Activated CD8-positive, alpha-beta memory T cell treated with anti-CD3 and anti-CD28 coated beads, Interleukin-2, amount 10 ng/mL, durations not matched to agents 7 days and 5 days (primary cell): ENCODE measurements at places on chromosomes 7 and 10. TPM values are rescaled to one million over a fixed set of nuclear protein-coding genes. Genes with fewer than 3 reads are reported as not detected.

GRCh38 chr10:95245425-95246055, 45.3 kb downstream of the PDLIM1 start:
- H3K4me3 ChIP-seq: peak overlapping the region; percentile 24
- H3K36me3 ChIP-seq: peaks cover 2% of the 10 kb centered on the region
- peaks cover 37% of the 10 kb centered on the region for H3K4me1 ChIP-seq
- peak; percentile 61 for DNase-seq

DNA sequence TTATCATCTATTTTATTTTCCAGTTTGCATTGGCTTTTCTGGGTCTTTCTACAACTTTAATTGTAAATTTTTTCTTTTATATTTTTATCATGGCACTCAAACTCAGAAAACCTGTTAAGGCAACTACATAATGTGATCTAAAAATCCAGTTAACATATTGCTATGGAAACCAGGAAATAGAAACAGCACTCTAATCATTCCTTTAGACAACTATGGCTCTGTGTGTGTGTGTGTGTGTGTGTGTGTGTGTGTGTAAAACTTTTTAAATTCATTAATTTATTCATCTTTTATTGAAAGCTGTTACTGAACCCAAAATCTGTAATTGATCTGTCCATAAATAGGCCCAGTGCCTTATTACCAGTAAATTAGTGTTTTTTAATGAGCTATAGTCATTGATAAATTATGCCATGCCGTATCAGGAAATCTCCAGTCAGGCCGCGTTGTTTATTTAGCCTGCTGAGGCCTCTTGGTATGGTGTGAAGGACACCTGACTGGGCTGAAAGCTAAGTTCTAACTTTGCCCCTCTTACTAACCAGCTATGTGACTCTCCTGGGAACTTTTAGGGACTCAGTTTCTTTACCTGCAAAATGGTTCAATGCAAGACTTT, 1.5 kb upstream of the MET start:
- H3K4me3 ChIP-seq: no peak overlapping the region
- peaks cover 8% of the 10 kb centered on the region for H3K4me1 ChIP-seq
- no peak for DNase-seq
- no peaks in the 10 kb centered on the region for H3K36me3 ChIP-seq
- no peak overlapping the region for H3K27ac ChIP-seq

CAMK1D gene
- total RNA-seq: 2.8 TPM

DNA sequence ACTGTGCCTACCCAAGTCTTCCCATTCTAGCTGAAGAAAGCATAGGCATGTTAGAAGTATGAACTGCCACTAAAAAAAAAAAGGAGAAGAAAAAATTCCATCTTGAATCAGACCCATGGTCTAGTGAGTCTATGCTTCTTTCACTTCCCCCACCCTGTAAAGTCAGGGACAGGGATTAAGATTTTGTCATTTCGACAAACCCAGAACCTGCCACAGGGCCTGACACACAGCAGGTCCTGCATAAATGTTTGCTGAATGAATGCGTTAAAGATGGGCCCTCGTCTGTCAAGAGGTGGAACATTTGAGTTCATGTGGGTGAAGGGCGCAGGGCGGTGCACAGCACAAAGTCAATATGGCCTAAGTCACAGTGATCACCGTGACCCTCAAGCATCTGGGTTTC, 4.9 kb downstream of the HIPK2 start:
- no peaks in the 10 kb centered on the region for H3K27me3 ChIP-seq
- H3K4me1 ChIP-seq: peaks cover 70% of the 10 kb centered on the region
- peaks cover 6% of the 10 kb centered on the region for H3K36me3 ChIP-seq
- H3K27ac ChIP-seq: no peak overlapping the region
- no peak for DNase-seq

DNA sequence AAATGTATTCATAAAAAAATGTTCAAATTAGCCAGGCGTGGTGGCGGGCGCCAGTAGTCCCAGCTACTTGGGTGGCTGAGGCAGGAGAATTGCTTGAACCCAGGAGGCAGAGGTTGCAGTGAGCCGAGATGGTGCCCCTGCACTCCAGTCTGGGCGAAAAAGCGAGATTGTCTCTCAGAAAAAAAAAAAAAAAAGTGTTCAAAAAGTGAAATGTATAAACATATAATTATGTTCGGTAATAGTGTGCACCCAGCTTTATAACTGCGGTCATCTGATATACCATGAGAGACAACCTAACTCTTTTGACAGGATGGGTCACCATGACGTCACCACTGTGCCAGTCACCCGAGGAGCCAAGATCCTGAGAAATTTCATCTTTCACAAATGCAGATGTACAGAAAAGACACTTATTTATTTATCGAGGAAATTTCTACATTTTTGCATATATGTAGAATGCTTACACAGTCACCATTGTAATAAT, 594 bp upstream of the RP9 start:
- no peak overlapping the region for H3K27ac ChIP-seq
- DNase-seq: no peak
- H3K36me3 ChIP-seq: no peaks in the 10 kb centered on the region
- peaks cover 27% of the 10 kb centered on the region for H3K27me3 ChIP-seq

RADIL gene
- total RNA-seq: 0.12 TPM

DNA sequence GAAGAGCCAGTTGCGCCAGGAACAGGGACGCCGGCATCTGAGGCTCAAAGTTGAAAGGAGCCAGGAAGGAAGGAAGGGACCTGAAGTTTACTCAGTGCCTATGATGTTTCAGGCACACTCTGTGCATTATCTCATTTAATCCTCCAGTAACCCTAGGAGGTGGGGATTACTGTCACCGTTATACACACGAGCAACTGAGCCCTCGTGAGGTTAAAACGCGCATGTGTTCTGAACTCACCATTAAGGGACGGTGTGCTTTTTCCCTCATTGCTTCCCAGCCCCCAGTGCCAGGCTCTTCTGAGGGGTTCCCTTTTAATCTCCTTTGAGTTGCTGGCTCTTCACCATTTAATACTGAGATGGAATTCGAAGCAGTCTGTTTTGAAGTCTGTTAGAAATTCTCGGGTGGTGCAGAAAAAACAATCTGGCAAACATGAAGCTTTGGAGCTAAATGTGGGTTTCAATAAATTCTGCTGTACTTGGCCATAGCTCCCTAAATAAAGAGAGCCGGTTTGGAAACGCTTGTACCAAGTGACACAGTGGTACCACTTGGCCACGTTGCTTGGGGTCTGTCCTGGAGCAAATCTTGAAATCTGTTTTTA, 102.2 kb downstream of the TAX1BP1 start:
- no peaks in the 10 kb centered on the region for H3K27me3 ChIP-seq
- no peak overlapping the region for H3K27ac ChIP-seq
- H3K36me3 ChIP-seq: no peaks in the 10 kb centered on the region

GRCh38 chr10:103316087-103316486, 34.9 kb downstream of the PCGF6 start:
- H3K36me3 ChIP-seq: peaks cover 22% of the 10 kb centered on the region
- H3K4me3 ChIP-seq: no peak overlapping the region
- H3K4me1 ChIP-seq: no peaks in the 10 kb centered on the region

DNAJC12 gene
- total RNA-seq: 40.8 TPM

DNA sequence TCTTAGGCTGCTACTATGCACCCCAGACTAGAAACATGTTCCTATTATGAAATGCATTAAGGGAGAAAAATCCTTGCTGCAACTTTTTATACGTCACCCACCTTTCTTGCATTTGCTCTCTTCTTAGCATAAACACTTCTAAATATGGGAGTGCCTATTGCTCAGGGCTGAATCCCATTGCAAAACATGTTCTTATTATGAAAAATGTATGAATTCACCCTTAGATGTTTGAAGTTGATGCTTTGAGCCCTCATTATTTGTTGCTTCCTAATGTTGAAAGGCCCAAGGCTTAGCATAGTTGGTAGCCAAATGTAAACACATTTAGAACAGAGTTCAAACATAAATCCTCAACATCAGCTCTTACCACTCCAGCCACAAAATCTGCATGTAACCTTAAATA, 52.8 kb downstream of the BMPER start:
- H3K4me1 ChIP-seq: no peaks in the 10 kb centered on the region
- no peak overlapping the region for H3K27ac ChIP-seq
- no peaks in the 10 kb centered on the region for H3K36me3 ChIP-seq
- H3K4me3 ChIP-seq: no peak overlapping the region

DNA sequence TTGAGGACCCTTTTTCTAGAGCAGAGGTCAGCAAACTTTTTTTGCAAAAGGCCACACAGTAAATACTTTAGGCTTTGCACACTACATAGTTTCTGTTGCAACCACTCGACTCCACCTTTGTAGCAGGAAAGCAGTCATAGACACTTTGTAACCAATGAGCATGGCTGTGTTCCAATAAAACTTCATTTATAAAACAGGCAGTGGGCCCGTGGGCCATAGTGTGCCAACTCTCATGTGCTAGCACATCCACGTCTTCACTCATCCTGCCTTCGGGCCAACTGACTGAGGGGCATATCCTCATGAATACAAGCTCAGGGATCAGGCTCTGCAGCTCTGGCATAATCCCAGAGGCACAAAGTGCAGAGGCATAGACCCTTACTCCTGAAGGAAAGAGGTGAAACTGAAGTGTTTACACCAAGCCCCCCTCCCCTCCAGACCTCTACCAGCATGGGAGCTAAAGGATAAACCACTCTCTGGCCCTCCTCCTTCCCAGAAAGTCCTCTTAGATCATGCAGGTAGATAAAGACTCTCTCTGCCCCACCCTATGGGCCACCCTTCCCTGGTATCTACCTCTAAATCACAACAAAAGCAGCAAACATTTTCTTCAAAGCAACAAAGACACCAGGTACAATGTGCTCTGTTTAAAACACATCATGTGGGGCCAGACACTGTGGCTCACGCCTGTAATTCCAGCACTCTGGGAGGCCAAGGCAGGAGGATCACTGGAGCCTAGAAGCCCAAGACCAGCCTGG, 71.0 kb downstream of the DLG5 start:
- H3K27me3 ChIP-seq: no peaks in the 10 kb centered on the region
- H3K27ac ChIP-seq: no peak overlapping the region
- H3K4me1 ChIP-seq: no peaks in the 10 kb centered on the region
- no peak overlapping the region for H3K4me3 ChIP-seq
- H3K36me3 ChIP-seq: no peaks in the 10 kb centered on the region

- H3K4me3 ChIP-seq: no peak overlapping the region
- no peak overlapping the region for H3K27ac ChIP-seq
- H3K27me3 ChIP-seq: peaks cover 44% of the 10 kb centered on the region
- H3K36me3 ChIP-seq: no peaks in the 10 kb centered on the region
Observed at GRCh38 chr7:74292757-74293576, 3.8 kb downstream of the CLIP2 start.

RRP12 gene
- 38.1 TPM for total RNA-seq

- DNase-seq: no peak
- no peaks in the 10 kb centered on the region for H3K36me3 ChIP-seq
- no peak overlapping the region for H3K27ac ChIP-seq
- H3K4me1 ChIP-seq: no peaks in the 10 kb centered on the region
- no peak overlapping the region for H3K4me3 ChIP-seq
- peaks cover 10% of the 10 kb centered on the region for H3K27me3 ChIP-seq
Observed at GRCh38 chr7:132368246-132368900, 207.9 kb downstream of the PLXNA4 start.

GRCh38 chr7:9719303-9719702, 1254.4 kb upstream of the PHF14 start:
- no peaks in the 10 kb centered on the region for H3K27me3 ChIP-seq
- no peak overlapping the region for H3K4me3 ChIP-seq
- no peak overlapping the region for H3K27ac ChIP-seq
- H3K36me3 ChIP-seq: no peaks in the 10 kb centered on the region
- no peak for DNase-seq
- no peaks in the 10 kb centered on the region for H3K4me1 ChIP-seq

GRCh38 chr10:14560791-14561765, 213.6 kb downstream of the FAM107B start:
- H3K4me3 ChIP-seq: peak overlapping the region; percentile 59
- H3K36me3 ChIP-seq: peaks cover 28% of the 10 kb centered on the region
- no peaks in the 10 kb centered on the region for H3K27me3 ChIP-seq
- H3K4me1 ChIP-seq: peaks cover 91% of the 10 kb centered on the region
- H3K27ac ChIP-seq: peak overlapping the region; percentile 89

HOXA9 gene
- not detected for total RNA-seq

TMEM196 gene
- total RNA-seq: not detected

GRCh38 chr10:67978749-67979148, 94.3 kb downstream of the SIRT1 start:
- peaks cover 67% of the 10 kb centered on the region for H3K36me3 ChIP-seq
- peaks cover 13% of the 10 kb centered on the region for H3K4me1 ChIP-seq

DNA sequence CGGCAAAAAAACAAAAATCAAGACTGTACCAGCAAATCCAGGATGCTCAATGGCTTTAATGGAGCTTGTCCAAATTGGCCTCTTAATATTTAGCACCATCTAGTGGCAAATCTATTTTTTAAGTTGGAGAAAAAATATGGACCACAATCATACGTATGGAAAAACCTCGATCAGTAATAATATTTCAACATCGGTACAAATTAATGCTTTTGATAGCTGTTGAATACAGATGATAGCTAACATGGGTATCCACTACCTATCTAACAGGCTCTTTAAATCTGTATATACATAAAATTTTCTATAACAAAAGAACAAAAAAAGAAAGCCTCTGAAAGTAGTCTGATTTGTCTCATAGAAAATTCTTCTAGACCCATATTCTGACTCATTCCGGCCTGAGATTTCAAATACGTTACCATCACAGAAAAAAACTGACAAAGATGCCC, 29.2 kb downstream of the COA1 start:
- H3K27me3 ChIP-seq: no peaks in the 10 kb centered on the region
- peak overlapping the region; percentile 47 for H3K27ac ChIP-seq
- DNase-seq: no peak
- peaks cover 66% of the 10 kb centered on the region for H3K4me1 ChIP-seq

CARD11 gene
- total RNA-seq: 136 TPM

- H3K27me3 ChIP-seq: no peaks in the 10 kb centered on the region
- H3K36me3 ChIP-seq: no peaks in the 10 kb centered on the region
- peak; percentile 58 for DNase-seq
- peaks cover 42% of the 10 kb centered on the region for H3K4me1 ChIP-seq
- H3K27ac ChIP-seq: peak overlapping the region; percentile 97
Observed at GRCh38 chr7:38318803-38319416, 45.5 kb upstream of the TARP start.

ZNF117 gene
- 4.9 TPM for total RNA-seq

TPST1 gene
- 0.85 TPM for total RNA-seq

GRCh38 chr10:1596482-1597099, 140.7 kb downstream of the ADARB2 start:
- H3K27me3 ChIP-seq: no peaks in the 10 kb centered on the region
- no peaks in the 10 kb centered on the region for H3K4me1 ChIP-seq
- no peak overlapping the region for H3K4me3 ChIP-seq
- no peak overlapping the region for H3K27ac ChIP-seq

HSPB1 gene
- 36.5 TPM for total RNA-seq

DNA sequence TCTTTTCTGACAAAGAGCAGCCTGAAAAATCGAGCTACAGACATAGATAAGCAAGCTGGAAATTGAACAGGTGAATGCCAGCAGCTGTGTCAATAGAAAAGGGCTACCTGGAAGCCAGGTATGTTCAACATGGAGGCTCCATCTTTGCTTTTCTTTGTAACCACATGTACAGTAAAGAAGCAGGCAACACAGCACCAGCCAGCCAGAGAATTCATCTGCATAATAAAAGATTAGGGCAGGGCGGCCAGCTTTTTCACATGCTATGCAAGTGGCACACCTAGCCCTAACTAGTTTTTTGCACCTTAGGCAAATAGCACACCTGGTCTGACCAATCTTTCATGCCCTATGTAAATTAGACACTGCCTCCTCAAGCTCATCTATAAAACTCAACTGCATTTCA, 25.7 kb downstream of the COG5 start:
- H3K4me1 ChIP-seq: peaks cover 5% of the 10 kb centered on the region
- DNase-seq: no peak
- peaks cover 60% of the 10 kb centered on the region for H3K36me3 ChIP-seq
- no peaks in the 10 kb centered on the region for H3K27me3 ChIP-seq
